ENCODE measurements at places on chromosomes 5 and 9.

- no peak for DNase-seq
Observed at GRCh38 chr5:30900367-30900766, 293.1 kb upstream of the CDH6 start.

GRCh38 chr9:88551546-88552137 lies 16.7 kb downstream of the NXNL2 start:
- no peak for DNase-seq

DNA sequence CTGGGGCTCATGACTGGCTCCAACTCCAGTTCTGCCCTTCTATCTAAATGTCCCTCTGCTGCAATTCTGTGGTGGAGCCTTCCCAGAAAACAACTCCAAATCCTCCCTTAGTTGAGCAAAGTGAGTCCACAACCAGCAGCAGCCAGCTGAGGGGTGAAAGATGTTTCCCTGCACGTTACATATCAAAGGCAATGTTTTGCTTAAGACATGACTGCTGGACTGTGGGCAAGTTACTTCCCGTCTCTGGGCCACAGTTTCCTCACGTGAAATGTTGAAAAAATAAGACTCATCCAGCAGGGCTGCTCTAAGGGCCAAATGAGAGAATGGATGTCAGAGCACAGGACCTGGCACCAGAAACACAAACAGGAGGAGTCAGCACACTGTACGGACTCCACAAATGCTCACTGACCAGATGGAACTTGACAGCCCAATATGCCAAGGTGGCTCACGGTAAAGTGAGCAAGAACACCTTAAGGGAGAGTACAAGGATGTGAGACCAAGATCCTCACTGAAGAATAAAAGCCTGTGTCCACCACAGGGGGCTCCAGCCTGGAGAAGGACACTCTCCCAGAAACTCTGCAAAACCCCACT lies 138.4 kb upstream of the ABCA1 start:
- DNase-seq: no peak

- no peak for DNase-seq
Observed at GRCh38 chr5:99037668-99038067, 108.9 kb upstream of the CHD1 start.

GRCh38 chr9:89633404-89633803 lies 28.6 kb downstream of the GADD45G start:
- no peak for DNase-seq

DNA sequence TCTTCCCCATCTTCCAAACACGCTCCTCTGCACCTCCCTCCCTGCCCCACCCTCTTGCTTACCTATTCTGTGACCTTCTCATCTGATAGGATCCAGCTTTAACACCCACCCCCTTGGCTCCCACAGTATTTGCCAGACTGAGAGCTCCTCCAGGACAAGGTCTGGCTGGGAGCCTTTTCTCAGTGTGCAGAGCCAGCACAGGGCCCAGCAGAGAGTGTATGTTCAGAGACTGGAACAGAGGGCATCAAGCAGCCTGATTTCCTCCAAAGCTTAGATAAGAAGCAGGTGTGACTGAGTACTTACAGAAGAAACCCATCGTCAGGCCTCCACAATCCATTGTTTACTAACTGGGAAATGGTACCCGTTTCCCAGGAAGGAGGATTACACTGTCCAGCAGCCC lies 26.6 kb downstream of the LHX6 start:
- no peak for DNase-seq

DNA sequence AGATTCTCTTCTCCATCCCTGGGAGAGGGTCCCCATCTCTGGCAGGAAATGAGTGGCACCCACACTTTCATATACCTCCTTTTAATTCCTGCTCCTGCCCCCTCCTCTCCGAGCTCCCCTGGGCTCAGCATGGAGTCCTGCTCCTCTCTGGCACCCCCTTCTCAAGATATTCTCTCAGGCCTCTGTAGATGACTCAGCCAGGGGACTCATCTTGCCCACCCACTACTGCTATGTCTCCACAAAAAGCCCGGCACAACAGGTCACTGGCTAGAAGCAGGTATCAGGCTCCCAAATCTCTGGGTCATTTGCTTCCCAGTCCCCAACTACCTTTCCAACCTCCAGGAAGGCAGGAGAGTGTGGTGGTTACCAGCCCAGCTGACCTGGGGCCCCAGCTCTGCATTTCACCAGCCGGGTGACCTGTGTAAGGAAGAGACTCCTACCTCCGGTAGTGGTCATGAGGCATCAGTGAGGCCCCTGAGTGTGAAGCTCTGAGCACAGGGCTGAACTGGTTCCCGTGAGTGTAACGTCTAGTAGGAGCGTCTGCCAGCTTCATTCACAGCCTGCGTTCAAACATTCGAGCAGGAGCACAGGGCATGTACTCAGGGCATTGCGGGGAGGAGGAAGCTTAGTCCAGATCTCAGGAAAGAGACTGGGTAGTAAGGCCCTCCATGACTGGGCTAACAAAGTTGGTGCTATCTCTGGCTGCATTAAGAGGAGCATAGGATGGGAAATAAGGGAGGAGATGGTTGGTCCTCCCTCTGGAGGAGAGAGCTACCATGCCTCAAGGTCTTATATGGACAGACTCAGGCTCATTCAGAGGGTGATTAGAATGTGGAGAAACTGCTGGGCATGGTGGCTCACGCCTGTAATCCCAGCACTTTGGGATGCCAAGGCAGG lies 63.7 kb downstream of the LMX1B start:
- no peak for DNase-seq

DNA sequence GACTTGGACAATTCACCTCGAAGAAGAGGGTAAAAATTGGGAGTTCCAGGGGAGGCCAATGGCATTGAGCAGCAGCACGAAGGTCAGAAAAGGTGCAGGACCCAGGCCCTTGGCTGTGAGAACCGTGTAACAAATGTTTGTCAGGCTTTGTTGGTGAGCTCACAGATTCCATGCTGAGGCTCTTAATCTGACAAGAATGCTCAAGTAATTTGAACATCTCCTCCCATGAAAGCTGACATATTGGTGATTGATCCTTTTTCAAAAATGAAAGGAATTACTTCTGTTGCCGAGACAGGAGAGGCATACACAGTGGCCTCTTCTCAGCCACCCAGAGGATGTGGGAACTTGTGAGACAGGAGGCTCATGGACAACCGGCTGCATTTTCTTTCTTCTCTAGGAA lies 11.6 kb downstream of the RAI14 start:
- no peak for DNase-seq

DNA sequence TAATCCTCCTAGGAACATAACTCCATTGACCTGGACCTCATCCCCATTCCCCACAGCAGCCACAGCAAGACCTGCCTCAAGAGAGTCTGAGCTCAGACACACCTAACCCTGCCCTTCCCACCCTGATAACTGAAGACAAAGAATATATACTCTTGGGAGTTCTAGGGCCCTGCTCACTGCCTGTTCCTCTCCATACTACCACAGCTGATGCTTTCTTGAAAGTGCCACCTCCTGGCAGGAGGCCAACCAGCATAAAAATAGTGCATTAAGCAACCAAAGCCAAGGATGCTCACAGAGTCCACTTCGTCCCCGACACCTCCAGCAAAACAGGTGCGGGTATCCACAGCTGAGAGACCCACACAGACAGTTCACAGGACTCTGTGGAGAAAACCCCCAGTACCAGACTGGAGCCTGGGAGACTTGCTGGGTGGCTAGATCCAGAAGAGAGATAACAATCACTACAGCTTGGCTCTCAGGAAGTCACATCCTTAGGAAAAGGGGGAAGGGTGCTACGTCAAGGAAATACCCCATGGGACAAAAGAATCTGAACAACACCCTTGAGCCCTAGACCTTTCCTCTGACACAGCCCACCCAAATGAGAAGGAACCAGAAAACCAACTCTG lies 23.5 kb downstream of the FAM114A2 start:
- DNase-seq: no peak

DNA sequence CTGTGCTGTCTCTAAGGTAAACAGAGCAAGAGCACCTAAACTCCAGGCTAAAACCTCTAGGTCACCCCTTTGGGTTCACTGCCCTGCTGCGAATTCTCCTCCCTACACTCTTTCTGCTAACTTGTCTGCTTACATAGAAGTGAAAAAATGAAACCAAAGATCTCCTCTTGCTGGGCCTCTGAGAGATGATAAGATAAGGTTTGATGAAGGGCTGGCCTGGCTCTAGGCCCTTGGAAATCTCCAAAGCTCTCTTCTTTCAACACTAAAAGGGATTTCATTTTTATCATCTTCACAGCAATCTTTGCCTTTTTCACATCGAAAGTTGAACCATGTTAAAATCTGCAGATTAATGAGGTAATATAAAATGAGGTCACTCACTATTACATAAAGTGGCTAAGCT lies 450.8 kb upstream of the TLE4 start:
- no peak for DNase-seq
